ENCODE measurements at places on chromosomes 12 and 14.
A peak's percentile ranks its signal among the peaks of the same experiment; 100 is the strongest.

DNA sequence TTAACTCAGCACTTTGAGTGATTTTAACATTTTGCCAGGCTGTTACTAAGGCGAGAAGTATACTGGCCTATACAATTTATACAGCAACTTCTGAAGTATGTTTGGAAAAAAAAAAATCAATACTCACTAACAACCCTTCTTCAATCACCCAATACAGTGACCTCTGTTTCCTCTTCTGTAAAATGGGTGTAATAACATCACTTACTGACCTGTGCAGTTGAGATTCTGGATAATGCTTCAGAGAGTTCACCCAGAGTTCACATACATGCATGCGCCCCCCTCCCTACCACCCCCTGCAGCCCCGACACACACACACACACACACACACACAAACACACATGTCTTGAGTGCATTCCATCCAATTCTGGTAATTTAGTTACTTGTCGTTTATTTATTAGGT, 9.1 kb downstream of the PAH start:
- no peak for DNase-seq

DNA sequence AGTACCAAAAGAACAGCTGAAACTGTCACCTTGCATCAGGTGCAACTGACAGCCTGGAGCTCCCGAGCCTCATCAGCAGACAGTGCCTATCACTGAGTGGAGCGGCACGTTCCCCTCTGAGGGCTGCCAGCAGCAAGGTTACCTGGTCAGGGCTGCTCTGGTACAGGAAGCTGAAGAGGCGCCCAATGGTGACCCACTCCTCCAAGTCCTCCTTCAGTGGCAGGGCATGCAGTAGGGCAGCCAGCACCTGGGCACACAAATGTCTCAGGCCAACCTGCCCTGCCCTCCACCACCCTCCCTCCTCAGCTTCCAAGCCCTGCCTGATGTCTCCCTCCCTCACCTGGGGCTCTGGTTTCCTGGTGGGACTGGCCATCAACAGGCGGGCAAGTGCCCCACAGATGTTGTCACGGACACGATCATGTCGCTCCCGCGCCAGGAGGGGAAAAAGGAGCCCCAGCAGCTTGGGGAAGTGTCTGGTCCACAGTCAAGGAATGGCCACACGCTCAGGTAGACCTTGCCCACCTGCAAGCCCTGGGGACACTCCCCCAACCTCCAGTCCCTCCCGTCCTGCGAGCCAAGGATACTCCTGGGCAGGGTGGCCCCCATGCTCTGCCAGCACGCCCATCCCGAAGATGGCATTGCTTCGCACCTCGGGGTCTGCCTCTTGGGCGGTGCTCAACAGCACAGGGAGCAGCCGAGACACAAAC, 7.1 kb downstream of the IPO4 start:
- no peak for DNase-seq

DNA sequence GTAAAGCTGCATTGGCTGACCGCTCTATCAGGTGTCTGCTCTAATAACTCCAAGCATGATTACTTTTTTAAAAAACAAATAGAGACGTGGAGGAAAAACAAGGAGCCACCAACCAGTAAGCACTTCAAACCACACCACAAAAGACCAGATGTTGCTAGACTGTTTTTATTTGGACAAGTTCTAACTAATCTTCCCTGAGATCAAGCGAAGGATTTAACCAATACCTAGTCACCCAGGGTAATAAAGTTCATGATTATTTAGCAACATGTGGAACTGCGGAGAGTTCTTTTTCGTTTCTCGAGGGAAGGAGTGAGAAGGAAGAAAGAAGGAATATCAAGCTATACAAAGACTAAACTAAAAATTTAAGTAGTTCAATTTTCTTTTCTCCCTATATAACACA, 288.1 kb downstream of the DUSP6 start:
- no peak for DNase-seq

DNA sequence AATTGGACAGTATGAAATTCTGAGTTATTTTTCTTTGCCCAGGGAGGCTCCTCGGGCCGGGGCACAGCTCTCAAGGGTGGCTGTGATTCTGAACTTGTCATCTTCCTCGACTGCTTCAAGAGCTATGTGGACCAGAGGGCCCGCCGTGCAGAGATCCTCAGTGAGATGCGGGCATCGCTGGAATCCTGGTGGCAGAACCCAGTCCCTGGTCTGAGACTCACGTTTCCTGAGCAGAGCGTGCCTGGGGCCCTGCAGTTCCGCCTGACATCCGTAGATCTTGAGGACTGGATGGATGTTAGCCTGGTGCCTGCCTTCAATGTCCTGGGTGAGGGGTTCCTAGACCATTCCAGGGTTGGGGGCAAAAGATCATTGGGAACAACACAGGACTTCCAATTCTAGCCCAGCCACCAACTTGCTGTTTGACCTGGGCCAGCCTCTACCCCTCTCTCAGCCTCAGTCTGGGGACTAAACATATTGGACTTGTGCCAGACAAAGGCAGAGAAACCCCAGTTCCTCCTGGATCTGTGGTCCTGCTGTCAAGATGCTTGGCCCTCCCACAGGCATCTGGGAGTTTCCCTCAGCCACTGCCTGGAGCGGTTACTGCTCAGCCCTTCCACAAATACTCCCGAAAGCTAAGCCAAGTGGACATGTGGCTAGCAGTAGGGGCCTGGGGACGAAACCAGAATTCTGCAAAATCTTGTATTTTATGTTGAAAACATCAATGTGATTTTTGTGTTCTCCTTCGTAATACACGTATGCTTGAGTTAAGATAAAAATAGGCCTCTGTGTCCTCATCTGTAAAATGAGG, 3.5 kb downstream of the OAS3 start:
- no peak for DNase-seq

DNA sequence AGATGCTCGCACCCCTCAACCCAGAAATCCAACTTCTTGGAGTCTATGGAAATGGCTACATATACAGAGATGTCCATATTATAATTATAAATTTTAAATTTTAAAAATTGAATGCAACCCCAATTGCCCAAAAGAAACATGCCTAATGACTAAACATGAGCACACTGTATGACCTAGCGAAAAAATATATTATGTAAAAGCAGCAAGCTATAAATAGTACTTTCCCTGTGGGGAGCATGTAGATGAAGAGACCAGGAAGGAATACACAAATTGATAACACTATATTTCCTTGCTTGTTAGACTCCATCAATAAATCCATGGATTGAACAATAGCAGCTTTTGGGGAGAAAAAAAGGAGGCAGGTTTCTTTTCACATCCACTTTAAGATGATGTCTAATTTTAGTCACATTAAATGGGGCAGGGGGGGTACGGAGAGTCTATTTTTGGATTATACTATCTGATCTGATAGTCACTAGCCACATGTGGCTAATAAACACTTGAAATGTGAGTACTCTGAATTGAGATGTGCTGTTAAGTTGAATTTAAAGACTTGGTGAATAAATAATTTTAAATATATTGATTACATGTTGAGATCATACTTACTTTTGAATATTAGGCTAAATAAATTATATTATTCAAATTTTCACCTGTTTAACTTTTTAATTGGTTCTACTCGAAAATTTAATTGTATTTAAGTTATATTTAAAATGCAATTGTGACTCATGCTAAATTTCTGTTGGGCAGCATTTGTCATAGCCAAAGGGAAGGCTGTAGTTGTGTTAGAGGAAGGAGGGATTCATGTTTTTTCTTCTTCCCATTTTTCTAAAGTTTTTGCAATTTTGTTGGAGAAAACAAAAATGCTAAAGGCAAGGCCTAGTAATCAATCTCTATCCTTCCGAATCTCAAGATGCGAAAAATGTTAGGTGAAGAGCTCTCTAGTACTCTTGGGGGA, 17.5 kb downstream of the MAX start:
- DNase-seq: no peak

DNA sequence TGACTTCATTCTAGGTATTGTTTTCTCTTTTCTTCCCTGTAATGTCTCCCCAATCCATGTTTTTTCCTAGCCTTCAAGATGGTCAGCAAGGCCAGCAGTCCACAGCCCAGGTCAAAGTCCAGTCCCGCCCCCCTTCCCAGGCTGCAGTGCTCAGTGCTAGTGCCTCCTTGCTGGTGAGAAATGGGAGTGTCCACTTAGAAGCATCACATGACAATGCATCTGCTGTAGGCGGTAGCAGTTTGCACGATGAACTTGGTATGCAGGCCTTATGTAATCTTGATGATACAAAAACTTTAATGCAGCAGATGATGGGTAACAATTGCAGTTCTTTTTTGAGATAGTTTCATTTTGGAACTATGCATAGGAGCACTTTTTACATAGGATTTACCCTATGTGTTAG, 88.4 kb downstream of the PCNX1 start:
- peak; percentile 33 for DNase-seq

GRCh38 chr12:90841336-90841735, 113.6 kb downstream of the CCER1 start:
- no peak for DNase-seq

- no peak for DNase-seq
These were observed 76.5 kb downstream of the TRMT5 start for GRCh38 chr14:60904381-60904780.

DNA sequence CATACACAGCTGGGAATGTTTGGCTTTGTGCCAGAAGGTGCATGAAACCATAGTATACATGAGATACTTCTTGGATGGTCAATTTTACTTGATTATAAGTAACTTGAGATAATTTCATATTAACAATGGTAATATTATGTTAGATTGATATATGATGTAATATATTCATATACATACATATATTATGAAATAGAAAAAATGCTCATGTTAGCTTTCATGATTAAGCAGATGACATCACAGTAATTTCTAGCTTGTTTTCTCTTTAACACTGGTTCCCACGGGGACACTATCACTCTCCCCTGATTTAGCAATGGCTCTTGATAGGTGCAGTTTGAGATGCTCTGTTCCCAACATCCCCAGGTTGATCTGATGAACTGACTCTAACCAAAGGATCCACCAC, 35.4 kb upstream of the NTF3 start:
- DNase-seq: no peak

- no peak for DNase-seq
These were observed 226.3 kb downstream of the ERC1 start for GRCh38 chr12:1217191-1217949.

DNA sequence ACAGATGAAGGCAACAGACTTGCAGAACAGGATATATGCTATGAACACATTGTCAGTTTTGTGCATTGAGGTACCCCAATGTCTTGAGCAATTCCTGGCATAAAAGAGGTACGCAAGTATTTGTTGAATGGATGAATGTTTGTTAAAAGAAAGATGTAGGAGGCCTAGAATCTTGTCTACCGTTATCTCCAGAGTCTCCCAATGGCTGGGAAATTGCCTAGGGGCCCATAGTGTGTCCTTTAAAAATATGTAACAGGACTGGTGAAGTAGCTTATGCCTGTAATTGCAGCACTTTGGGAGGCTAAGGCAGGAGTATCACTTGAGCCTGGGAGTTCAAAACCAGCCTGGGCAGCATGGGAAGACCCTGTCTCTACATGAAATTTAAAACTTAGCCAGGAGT, 20.4 kb upstream of the SPTSSA start:
- DNase-seq: no peak

DNA sequence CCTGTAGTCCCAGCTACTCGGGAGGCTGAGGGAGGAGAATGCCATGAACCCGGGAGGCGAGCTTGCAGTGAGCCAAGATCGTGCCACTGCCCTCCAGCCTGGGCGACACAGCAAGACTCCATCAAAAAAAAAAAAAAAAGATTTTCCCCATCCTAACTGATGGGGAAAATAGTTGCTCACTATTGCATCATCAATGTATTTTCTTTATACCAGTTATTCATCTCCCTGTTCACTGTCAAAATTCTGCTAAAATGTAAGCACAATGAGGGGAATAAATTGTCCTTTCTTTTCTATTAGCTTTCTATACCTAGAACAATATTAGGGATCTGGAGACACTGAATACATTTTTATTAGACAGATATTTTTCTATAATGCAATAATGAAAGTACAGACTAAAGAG, 561.3 kb downstream of the CCER1 start:
- DNase-seq: no peak

DNA sequence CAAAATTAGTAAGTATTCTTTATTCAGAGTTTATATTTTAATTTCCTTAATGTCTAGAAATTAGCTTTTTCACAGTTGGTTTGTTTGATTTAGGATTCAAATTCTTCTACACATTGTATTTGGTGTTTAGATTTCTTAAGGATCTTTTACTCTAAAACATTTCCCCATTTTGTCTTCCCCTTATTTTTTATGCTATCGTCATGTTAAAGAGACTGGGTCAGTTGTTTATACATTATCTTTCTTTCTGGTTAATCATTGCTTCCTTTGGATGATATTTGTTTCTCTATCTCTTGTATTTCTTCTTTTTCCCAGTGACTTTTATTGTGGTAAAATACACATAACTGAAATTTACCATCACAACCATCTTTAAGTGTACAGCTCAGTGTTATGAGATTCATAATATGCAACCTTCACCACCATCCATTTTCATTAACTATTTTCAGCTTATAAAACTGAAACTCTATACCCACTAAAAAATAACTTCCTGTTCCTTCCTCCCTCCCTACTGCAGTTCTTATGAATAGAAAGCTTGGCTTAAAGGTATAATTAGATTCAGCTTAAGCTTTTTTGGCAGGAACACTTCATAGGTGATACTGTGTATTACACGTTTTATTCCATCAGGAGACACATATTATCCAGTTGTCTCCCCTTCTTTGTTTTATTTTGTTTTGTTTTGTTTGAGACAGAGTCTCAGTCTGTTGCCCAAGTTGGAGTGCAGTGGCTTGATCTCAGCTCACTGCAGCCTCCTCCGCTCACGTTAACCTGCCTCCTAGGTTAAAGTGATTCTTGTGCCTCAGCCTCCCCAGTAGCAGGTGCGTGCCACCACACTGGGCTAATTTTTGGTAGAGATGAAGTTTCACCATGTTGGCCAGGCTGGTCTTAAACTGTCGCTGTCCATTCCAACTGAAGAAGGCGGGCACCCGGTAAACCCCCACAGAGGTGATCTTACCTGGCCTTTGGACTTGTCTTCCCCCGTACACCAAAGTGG, 45.0 kb downstream of the NOPCHAP1 start:
- DNase-seq: no peak

- no peak for DNase-seq
These were observed 501.1 kb downstream of the NAV3 start for GRCh38 chr12:78331753-78332152.

DNA sequence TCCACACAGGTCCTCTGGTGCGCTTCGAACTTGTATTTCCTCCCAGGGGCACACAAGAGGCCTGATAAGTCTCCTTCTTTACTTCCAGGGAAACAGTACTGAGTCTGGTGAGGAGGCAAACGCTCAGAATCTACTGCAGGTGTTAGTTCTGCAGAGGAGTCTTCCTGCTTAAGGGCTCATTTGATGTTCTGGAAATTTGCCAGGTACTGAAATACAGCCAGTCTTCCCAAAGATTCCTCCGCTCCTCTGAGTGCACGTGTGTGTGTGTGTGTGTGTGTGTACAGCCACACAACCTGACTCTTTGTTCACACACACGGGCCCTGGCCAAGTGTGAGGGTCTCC, 92.0 kb downstream of the FBXL14 start:
- no peak for DNase-seq

GRCh38 chr14:103728721-103729120, 13.1 kb downstream of the ZFYVE21 start:
- DNase-seq: no peak

Measured in WTC11 (cell line).